ENCODE measurements at places on chromosomes 13 and 19. TPM values are rescaled to one million over a fixed set of nuclear protein-coding genes. Genes with fewer than 3 reads are reported as not detected.

ATP7B gene
- total RNA-seq = 0.91 TPM

UBL3 gene
- total RNA-seq = 8.5 TPM

SRRM5 gene
- 0.46 TPM for total RNA-seq

ZNF816 gene
- 8.1 TPM for total RNA-seq

CGB3 gene
- total RNA-seq = not detected

PSG2 gene
- not detected for total RNA-seq

ZBTB7A gene
- total RNA-seq = 39.9 TPM

All from activated T-helper 2 cell treated with anti-CD3 and anti-CD28 coated beads, Interferon-gamma antibody, Interleukin-2, Interleukin-4, amounts not matched to agents 10 μg/mL and 5 μg/mL and 100 μg/mL, durations not matched to agents 14 hours and 24 hours and 36 hours (primary cell).